T1000 (cell line): ENCODE measurements at places on chromosomes 3 and 15.

DNA sequence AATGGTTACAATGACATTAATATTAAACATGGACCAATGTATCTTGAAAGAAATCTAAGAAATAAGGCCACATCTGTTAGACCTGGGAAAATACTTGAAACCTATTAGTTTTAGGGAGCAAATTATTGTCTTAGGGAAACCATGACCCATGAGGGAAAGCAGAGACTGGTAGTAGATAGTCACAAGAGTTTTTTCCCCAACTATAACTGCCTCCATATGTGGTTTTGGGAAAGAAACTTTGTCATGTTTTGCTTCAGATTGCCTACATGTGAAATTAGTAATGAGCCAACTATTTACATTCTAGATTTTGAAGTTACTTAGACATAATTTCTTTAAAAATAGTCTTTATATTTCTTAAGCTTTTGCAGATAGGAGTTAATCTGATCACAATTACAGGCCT is 474.9 kb downstream of the ROBO2 start:
- no peak for DNase-seq

- no peak for DNase-seq
Observed at GRCh38 chr15:22874256-22874655, 35.8 kb downstream of the NIPA2 start.

DNA sequence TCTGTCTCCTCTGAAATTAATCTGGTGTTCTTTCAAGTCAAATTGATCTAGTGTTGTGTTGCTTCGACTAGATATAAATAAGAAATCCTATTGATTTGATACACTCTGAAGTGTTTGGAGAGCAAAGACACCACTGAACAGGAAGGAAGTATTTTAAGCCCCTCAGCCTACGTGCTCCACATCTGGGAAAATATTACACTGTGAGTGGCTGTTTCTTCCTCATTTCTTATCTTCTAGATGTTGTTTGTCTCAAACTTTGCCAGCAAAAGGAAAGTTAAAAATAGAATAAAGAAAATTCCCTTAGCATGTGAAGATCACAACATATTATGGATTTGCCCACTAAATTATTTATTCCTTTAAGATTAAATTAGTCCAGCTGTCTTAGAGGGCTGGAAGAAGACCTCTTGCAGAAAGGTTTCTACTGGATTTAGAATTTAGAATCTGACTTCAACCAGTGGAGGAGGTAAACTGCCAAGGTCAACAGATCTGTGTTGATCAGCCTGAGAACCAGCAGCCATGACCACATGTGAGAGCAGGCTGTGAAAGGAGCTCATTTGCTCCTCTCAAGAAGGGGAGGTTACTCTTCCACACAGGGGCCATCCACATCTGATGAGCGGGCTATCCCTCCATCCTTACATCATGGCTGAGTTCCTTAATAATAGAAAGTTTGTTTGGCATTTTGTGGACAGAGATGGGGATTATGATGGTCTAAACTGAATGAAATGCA is 46.3 kb upstream of the ACKR4 start:
- DNase-seq = no peak

DNA sequence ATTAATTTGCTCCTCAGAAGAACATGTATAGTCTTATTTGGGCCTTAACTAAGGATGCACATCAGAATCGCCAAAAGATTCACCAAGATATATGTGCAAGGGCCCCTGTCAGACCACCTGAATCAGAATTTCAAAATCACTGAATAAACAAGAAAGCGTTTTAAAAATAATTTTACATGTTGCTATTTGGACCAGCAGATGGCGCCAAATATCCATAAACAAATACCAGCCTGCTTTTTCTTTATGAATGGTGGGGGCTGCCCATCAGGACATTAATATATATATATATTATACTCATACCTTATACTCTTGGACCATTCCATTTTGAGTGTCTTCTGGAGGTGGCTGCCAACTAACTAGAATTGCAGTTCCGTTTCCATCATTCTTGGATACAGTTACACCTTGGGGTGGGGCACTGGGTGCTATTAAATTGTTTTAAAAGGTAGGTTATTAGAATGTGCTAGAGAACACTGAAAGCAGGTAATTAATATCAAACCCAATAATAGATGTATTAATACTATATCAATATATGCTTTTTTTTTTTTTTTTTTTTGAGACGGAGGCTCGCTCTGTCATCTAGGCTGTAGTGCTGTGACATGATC is 1108.3 kb downstream of the ROBO1 start:
- peak; percentile 16 for DNase-seq

DNA sequence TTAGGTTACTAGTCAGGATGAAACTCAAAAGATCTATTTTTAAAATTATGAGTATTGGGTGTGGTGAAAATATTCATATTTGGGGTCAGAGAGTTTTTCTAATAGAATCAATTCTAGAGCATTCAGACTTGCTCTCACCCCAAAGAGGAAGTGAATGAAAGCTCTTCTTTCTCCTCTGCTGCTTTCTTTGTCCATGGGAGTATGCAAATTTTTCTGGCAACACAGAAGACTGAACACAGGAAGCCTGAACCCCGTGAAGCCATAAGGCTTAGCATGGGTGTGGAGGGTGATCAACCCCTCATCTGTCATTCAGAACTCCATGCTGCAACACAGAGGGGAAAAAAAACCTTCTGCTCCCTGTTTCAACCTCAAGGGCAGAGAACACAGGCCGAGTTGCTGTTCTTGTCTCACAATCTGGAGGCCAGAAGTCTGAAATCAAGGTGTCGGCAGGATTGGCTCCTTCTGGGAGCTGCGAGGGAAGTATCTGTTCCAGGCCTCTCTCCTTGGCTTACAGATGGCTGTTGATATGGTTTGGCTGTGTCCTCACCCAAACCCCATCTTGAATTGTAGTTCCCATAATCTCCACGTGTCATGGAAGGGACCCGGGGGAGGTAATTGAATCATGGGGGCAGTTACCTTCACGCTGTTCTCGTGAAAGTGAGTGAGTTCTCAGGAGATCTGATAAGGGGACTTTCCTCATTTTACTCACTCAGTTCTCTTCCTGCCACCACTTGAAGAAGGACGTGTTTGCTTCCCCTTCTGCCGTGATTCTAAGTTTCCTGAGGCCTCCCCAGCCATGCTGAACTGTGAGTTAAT is 33.7 kb upstream of the CD47 start:
- DNase-seq = no peak

DNA sequence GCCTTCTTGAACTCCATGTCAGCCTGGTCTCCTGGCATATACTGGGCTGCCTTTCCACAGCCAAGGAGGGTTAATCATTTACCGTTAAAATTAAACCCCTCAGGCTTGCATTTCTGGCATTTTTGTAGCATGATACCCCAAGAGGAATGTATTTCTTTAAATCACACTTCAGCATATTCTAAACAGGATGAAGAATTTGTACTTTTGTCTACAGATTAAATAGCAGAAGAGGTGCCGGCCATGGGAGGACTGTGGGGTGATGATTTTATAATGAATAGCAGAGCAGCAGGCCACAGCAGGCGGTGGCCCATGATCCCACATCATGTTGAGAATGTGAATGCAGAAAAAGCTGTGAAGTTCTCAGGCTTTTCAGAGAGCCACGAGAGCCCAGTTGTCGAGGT is 90.2 kb downstream of the ARNT2 start:
- peak; percentile 42 for DNase-seq

DNA sequence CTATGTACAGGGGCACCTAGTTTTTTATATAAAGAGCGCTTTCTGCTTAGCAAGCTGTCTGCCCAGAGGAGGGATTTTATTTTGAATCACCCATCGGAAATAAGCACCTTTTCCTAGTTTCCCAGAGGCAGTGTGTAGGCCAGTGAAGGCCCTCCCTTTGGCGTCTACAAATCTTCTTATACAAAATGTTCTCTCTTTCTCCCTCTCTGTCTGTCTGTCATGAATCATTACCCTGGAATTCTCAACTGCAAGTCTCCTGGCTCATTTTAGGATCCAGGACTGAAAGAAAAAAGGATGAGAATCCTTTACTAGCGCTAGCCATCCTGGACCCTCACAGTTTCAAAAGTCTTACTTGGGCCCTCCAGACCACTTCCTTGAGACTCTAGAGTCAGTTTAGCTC is 728.1 kb downstream of the OTOL1 start:
- no peak for DNase-seq

DNA sequence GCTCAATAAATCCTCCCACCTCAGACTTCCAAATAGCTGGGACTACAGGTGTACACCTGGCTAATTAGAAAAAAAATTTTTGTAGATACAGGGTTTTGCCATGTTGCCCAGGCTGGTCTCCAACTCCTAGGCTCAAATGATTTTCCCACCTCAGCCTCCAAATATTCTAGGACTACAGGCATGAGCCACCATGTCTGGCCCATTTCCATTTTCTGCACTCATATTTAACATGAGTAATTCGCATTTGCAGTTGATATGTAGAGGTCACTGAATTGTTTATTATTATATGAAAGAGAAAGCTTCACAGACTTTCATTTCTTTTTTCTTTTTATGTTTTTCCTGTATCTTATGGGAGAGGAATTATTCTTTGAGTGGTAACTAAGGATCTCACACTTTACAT is 492.7 kb downstream of the CNTN3 start:
- no peak for DNase-seq

- no peak for DNase-seq
Observed at GRCh38 chr3:73773233-73773632, 148.5 kb upstream of the PDZRN3 start.

- no peak for DNase-seq
Observed at GRCh38 chr15:62128916-62129315, 36.2 kb downstream of the C2CD4B start.

- DNase-seq = no peak
Observed at GRCh38 chr15:88003541-88004327, 252.8 kb downstream of the NTRK3 start.
